ENCODE measurements at places on chromosomes 3 and 15.

GRCh38 chr3:77524946-77525682 is 485.2 kb downstream of the ROBO2 start:
- no peak for DNase-seq

DNA sequence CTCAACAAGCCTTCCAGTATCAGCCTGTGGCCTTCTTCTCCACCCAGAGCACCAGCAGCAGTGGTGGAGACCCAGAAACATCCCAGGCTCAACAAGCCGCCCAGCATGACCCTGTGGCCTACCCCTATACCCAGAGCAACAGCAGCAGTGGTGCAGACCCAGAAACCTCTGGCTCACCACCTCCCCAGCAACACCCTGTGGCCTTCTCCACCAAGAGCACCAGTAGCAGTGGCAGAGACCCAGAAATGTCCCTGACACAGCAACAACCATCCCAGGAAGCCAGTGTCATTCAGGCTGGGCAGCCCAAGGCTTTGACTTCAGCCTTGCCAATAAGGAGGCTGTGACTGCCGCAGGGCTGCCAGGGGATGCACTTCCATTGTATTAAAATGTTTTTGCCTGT is 16.3 kb upstream of the EMC3 start:
- no peak for DNase-seq

- DNase-seq, result no peak
These were observed 37.4 kb downstream of the ARIH1 start for GRCh38 chr15:72511536-72511935.

DNA sequence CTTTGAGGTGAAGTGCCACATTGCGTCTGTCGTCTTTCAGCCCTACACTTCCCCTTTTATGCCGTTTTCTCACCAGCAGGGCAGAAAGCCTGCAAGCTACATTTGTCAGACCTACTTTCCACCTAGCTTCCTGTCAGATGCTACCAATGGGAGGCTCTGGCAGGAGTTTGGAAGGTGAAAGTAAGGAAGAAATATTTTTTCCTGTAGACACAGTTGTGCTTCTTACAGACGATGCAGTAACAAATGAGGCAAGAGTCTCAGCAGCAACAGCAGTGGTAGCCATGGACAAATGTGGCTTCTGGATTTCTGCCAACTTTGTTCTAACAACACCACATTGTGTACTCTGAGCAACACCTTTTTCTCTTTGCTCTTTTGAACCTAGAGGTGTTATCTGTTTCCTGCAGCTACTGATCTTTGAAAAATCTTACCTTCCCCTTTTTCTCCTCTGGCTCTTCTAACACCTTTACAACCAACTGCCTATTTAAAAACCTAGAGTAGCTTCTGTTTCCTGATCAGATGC is 70.6 kb upstream of the STT3B start:
- no peak for DNase-seq

- DNase-seq, result no peak
These were observed 594 bp upstream of the ICE2 start for GRCh38 chr15:60479361-60480110.

- no peak for DNase-seq
These were observed 202.9 kb upstream of the PROK2 start for GRCh38 chr3:71987828-71988227.

DNA sequence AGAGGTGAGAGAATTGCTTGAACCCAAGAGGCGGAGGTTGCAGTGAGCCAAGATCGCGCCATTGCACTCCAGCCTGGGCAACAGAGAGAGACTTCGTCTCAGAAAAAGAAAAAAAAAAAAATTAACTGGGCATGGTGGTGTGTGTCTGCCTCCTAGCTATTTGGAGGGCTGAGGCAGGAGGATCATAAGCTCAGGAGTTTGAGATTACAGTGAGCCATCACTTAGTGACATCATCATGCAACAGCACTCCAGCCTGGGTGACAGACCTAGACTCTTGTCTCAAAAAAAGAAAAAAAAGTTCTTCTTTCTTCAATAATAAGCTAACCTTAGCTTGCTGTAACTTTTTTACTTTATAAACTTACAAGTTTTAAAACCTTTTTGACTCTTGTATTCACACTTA is 99.8 kb downstream of the SLMAP start:
- no peak for DNase-seq

DNA sequence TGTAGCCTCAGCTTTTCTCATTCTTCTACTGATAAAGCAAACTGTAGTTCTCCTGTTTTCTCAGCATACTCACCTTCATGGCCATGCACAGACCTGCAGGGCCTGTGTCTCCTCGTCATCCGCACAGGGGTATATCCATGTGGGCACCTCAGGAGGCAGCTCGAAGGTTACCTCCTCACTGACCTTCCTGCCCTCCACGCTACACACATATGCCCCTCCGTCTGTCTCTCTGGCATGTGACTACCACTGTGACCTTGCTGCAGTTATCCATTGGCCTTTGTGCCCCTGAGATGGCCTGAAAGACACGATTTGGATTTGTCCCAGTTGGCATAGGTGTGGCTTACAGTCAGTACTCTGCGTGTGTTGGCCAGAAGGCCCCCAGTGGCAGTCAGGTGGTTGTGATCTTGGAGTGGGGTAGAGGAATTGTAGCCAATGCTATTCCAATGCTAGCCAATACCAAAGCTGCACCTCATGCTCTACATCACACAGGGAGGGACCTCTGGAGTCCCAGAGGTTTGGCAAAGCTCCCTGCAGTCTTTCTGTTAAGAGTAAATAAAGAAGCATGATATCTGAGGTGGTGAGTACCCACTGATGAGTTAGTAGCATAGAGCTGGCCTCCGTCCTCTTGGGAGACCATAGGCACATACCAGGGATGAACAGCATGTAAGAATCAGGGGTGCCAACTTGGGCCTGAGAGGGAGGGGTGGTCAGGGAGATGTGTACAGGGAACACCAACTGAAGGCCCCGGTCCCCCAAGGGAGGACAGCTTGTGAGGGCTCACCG is 143.4 kb downstream of the EEFSEC start:
- DNase-seq, result no peak

GRCh38 chr15:83723216-83723615 is 69.3 kb downstream of the ADAMTSL3 start:
- no peak for DNase-seq

GRCh38 chr3:57091521-57092273 is 31.2 kb downstream of the SPATA12 start:
- no peak for DNase-seq

DNA sequence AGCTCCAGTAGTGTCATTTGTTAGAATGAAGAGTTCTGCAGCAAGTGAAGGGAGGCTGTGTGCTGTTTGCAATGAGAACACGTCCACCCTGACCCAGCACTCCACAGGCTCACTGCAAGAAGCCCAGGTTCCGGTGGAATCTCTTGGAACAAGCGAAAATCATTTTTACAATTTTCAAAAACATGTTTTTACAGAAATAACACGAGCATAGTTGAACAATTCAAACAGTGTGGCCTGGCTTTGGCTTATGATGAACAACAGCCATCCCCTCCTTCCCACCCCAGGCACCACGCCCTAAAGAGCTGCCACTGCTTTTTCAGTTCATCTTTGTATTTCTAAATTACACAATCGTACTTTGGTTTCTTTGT is 59.5 kb upstream of the KY start:
- DNase-seq, result no peak

DNA sequence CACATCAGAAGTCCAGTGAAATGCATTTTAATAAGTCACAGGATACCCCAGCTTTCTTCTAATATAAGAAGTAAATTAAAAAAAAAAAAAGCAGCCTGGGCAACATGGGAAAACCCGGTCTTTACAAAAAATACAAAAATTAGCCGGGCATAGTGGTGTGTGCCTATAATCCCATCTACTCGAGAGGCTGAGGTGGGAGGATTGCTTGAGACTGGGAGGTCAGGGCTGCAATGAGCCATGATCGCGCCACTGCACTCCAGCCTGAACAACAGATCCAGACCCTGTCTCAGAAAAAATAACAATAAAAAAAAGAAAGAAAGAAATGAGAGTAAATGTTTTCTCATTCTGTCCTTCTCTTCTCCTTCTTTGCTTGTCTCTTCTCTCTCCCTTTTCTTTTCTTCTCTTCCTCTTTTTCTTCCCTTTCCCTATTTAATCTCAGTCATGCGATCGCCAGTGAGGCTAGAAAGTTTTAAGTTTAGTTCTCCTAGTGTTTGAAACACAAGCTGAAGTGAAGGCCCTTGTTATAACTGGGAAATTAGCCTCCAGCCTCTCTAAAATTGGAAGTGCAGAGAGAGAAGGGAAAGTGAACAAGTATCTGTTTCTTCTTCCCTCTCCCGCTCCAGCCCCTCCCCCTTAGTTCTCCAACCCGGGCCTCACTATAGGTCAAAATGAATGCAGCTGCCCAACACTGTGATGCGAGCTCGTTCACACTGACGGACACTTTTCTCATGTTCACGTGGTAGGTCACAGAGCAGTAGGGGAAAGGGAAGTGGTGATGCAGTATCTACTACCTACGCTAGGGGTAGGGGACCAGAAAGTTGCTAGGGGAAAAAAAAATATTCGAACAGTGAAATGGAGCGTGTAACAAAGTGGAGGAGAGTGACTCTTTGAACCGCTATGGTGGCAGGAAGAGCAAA is 23.5 kb upstream of the TSC22D2 start:
- no peak for DNase-seq

- DNase-seq, result no peak
These were observed 120.5 kb downstream of the XXYLT1 start for GRCh38 chr3:195150181-195151118.

DNA sequence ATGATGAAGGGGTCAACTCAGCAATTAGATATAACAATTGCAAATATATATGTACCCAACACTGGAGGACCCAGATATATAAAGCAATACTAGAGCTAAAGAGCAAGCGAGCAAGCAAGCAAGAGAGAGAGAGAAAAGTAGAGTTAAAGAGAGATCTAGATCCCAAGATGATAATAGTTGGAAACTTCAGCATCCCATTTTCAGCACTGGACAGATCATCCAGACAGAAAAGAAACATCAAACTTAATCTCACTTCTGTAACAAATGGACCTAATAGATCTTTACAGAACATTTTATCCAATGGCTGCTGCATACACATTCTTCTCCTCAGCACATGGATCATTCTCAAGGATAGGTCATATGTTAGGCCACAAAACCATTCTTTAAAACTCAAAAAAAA is 23.2 kb downstream of the PEAK1 start:
- DNase-seq, result no peak

- DNase-seq, result no peak
These were observed 90.6 kb upstream of the UBE2E2 start for GRCh38 chr3:23112491-23112890.

GRCh38 chr3:32450426-32450825 is 52.2 kb downstream of the CMTM6 start:
- no peak for DNase-seq

DNA sequence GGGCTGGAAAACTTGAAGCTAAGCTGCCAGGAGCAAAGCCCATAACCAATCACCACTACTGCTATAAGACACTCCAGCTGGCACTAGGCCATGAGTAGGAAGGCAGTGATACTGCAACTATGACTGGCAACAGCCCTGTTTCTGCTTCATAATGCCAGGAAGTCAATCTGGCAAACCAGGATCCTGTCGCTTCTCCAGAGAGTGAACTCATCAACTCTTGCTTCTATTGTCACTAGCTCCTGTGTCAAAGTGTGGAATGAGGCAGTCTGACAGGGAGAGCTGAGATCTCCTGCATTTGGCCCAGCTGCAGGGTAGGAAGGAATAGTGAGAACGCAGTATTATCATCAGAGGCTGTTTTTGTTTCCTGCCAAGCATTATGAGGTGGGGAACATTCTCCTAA is 105.3 kb downstream of the CTNNB1 start:
- DNase-seq, result no peak

Measured in cortex of kidney (tissue), 1 donor.